ENCODE measurements at places on chromosomes 6 and 20.

DNA sequence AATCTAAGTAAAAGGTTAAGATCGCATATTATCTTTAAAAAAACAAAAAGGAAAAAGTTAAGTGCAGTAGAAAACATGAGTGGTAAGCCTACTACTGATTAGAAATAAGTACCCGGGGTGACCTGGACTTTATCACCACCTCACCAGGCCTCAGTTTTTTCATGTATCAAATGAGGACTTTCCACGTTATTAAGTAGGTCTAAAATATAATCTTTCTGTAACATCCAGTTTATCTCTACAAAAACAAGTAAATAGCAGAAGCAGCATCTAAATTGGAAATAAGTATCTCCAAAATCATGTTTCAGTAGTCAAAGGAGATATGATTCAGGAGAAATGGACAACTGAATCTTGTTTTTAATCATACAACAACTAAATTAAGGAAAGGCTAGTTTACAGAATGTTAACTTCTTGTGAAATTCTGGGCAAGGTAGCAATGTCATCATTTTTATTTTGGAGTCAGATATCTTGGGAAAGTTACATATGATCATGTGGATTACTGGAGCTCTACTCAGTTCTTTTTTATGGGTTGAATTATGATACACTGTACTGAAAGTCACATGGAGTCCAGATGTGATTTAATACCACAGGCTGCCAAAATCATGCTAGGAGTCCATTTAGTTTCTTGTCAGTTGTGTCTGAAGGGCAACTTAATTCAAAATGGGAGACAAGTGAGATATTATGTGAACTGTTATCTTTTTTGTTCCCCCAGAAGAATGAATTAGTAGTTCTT is 114.7 kb upstream of the PRL start:
- DNase-seq = no peak

GRCh38 chr20:15619341-15619740 is 953.9 kb downstream of the KIF16B start:
- no peak for DNase-seq

GRCh38 chr6:36029464-36029863 is 1.9 kb downstream of the MAPK14 start:
- no peak for DNase-seq

DNA sequence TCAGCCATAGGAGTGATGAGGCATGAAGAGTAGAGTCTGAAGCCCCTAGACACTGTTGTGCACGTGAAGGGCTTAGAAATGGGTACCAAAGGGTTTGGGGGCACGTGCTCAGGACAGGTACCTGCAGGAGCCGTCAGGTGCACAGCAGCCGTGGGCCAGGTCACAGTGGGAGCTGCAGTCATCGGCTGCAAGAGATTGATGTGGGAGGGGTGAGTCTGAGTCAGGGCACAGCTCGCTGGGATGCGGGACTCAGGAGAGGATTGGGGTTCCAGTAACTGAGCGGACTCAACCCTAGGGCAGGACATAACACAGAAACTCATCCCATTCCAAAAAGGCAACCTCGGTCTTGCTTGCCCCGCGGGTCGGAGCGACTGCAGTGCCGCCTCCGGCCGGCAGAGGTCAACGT is 1.1 kb downstream of the DLK2 start:
- DNase-seq = no peak

- no peak for DNase-seq
Measured at GRCh38 chr6:148509119-148509799, 166.6 kb downstream of the SASH1 start.

GRCh38 chr6:95866732-95867131 is 149.0 kb upstream of the FUT9 start:
- DNase-seq = no peak

DNA sequence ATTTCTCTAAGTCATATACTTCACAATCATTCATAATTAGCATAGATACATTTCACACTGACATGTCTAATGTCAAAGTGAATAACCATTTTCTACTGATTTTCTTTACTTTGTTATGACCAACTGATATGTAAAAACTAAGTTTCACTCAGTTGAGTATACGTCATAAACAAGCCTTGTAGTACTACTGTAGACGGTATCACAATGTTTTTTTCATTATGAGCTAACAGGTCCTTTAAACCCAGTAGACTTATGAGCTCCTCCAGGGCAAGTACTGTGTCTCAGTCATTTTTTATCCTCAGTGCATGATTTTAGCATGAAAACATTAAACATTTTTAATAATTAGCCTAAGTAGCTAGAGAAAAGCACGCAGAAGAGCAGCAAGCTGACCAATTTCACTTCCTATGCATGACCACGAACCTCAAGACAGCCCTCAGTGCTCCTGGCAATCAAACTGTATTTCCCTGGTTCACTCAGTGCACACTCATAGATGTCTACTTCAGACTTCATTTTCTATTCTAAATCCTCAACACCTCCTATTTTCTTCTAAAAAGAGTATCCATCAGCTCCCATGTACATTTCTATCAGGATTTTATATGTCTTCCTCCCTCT is 32.0 kb upstream of the TFAP2D start:
- no peak for DNase-seq

- no peak for DNase-seq
Measured at GRCh38 chr6:45699663-45700062, 316.0 kb downstream of the CLIC5 start.

DNA sequence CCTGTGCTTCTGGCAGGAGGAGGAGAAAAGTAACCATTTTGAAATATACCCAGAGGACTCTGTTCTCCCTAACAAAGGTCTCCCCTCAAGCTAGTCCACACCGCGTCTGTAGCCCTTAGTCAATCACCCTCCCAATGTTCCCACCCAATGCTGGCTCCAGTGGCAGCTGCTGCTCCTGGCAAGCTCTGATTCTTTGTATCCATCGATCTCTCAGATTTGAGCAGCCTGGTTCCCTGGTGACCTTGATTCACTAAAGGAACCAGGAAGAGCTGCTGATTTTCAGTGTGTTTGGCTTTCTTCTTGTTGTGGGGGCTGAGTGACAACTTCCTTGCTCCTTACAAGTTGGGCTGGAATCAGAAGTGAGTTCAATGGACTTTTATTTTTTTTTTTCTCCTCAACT is 68.5 kb downstream of the FOXC1 start:
- no peak for DNase-seq

GRCh38 chr6:32189742-32190053 is 304 bp downstream of the PBX2 start:
- DNase-seq = no peak

DNA sequence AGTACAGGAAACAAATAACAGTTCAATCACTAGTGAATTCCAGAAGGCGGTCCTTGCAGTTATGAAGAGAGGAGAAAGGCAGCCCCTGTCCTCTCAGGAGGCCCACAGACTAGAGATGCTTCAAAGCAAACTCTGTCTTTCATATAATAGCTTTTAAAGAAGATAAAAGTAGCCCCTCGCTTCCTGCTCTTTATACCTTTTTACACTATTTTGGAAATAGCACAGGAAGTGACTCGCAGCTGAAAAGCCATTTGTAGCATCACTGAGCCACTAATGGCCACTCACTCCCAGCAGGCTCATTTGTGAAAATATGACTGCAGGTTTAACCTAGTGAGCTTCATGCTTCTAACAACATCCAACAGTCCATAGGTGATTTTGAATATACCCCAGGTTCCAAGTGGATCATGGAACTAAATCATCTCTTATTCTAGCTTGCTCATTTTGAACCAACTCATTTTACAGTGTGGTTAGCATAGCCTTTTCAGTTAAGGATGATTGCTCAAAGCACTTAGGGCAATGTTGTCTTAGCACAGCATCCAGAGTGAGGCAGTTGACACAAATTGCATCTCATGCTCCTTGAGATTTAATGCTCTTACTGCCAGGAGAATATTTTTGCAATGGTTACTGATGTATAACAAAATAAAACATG is 136.0 kb upstream of the NRSN1 start:
- DNase-seq = no peak

- no peak for DNase-seq
Measured at GRCh38 chr6:16840725-16841124, 79.5 kb upstream of the ATXN1 start.

GRCh38 chr6:132495604-132496079 is 17.3 kb downstream of the STX7 start:
- DNase-seq = no peak

DNA sequence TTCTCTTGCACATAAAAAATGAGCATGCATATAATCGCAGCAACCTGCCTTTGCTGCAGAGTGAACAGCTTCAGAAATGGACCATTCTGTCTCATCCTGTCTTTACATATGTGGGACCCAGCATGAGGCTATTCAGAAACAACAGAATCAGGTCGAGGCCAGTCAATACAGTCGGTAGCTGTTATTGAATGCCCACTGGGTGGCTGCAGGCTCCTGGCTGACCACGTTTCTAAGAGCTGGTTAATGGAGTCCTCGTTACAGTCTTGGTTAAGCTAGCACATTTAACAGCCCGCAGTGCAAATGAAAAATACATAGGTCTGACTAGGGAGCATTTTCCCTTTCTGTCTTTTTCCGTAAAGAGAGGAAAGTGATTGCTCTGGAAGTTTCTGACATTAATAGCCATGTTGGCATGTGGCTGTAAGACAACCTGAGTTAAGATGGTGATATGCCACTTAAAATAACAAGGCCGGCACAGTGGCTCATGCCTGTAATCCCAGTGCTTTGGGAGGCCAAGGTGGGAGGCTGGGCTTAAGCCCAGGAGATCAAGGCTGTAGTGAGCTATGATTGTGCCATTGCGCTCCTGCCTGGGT is 75.0 kb downstream of the SHLD1 start:
- DNase-seq = no peak

- DNase-seq = no peak
Measured at GRCh38 chr6:31966997-31967925, 4.7 kb downstream of the DXO start.

- no peak for DNase-seq
Measured at GRCh38 chr6:15349379-15349778, 103.5 kb downstream of the JARID2 start.

- no peak for DNase-seq
Measured at GRCh38 chr6:54654381-54654780, 192.2 kb upstream of the FAM83B start.

DNA sequence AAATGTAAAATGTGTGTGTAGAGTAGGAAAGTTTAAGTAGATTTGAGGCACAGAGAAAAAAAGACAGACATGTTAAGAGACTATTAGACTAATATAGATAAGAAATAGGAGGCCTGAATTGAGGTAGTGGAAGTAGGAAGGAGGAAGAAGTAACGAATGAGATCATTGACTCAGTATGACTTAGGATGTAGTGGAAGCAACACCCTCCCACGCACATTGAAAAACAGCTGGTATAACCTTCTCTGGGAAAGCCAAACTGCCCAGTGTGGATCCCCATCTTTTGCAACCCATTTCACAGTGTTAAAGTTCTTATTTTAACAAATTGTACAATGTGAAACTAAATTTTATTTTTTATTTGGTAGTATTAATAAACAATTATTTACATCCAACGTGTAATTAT is 89.1 kb downstream of the GRIK2 start:
- DNase-seq = no peak

DNA sequence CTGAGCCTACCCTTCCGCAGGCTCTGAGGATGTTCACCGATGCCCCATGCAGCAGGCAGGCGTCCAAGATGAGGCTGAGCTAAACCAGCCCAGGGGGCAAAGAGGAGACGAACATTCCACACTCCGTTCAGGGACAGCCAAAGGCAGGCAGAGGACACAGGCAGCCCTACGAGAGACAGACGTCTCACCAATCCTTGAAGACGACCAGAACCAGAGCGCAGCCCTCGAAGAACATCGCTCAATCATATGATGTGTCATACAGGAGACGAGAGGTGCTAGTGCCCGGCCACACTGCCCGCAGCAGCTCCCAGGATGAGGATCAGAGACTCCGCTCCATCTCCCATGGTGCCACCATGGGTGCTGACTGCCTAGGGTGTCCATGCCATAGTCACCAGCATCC is 35.6 kb upstream of the TMEM181 start:
- DNase-seq = no peak

DNA sequence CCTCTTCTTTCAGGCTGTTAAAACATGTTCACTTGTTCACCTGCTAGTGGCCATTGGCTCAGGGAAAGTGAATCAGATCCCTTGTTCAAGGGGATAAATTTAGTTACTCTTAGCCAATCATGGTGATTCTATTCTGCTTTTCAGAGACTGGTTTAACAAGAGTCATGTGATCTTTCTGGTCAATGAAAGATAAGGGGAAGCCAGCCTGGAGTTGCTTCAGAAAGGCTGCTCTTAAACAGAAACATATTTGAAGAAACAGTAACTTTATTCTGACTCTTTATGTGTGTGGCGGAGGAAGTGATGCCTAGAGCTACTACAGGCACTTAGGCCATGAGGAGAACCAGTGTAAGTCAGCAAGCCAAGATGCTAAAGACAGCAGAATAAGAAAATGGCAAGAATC is 28.1 kb upstream of the AHI1 start:
- DNase-seq = no peak

DNA sequence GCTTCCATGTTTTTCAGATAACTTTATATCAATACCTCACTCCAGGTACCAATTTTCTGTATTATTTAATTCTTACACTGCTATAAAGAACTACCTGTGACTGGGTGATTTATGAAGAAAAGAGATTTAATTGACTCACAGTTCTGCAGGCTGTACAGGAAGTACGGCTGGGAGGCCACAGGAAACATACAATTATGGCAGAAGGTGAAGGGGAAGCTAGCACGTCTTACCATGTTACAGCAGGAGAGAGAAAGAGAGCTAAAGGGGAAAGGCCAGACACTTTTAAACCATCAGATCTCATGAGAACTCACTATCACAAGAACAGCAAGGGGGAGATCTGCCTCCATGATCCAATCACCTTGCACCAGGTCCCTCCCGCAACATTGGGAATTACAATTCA is 119.1 kb upstream of the BMP5 start:
- DNase-seq = no peak

GRCh38 chr20:49792006-49792405 is 20.6 kb upstream of the SLC9A8 start:
- DNase-seq = no peak

GRCh38 chr6:109308018-109308492 is 74.2 kb downstream of the CD164 start:
- no peak for DNase-seq

- DNase-seq = no peak
Measured at GRCh38 chr20:44181611-44182010, 5.4 kb downstream of the JPH2 start.

GRCh38 chr6:22072949-22073348 is 223.9 kb downstream of the PRL start:
- no peak for DNase-seq

DNA sequence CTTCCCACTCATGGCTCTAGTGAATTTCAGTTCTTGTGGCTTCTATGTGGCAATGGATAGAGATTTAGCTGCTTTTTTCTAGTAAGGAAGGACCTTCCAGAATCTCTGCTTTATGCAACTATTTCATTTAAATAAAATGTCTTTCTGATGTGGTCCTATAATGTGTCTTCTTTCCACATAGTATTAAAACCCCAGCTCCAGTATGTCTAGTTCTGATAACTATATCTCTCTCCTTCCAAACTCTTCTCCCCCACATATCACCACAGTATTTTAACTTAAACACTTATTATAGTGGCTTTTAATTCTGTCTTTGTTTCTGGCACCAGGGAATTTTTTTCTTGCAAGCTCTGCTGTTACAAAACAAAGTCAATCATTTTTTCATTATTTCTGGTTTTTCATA is 40.6 kb upstream of the SUMO4 start:
- DNase-seq = no peak
